GM06990 (cell line): ENCODE measurements at places on chromosomes 16 and 17.

- no peak for DNase-seq
Observed at GRCh38 chr17:61420052-61420451, 20.4 kb downstream of the TBX2 start.

DNA sequence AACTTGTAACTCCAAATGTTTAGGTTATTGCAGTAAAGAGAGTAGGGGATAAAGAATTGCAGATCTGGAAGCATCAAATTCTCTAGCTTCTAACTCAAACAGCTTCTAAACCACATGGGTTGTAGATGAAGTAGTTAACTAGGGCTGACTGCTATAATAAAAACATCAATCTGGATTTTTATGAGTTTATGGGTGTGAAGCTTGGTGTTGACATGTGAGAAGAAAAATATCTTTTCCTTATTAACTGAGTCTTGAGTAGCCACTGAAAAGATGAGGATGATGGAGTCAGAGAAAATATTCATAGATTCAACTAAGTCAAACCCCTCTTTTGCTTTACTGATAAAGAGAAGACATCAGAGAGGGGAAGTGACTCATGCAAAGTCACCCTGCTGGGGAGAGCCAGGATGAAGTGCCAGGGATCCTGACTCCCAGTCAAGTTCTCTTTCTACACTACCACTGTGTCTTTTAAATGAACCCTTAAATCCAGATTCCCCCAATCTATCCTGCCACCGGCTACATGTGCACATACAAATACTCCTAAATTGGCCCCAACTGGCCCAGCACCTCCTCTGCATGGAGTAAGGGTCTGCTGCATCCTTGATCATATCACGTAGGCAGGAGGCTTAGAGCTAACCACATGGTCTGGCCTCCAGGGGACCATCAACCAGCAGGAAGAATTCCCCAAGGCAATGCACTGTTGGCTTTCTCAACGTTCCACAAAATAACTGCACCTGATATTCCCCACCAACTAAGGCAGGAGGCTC lies 264.0 kb upstream of the CCL2 start:
- DNase-seq = no peak

- no peak for DNase-seq
Observed at GRCh38 chr16:10578474-10579316, 1.7 kb downstream of the EMP2 start.

DNA sequence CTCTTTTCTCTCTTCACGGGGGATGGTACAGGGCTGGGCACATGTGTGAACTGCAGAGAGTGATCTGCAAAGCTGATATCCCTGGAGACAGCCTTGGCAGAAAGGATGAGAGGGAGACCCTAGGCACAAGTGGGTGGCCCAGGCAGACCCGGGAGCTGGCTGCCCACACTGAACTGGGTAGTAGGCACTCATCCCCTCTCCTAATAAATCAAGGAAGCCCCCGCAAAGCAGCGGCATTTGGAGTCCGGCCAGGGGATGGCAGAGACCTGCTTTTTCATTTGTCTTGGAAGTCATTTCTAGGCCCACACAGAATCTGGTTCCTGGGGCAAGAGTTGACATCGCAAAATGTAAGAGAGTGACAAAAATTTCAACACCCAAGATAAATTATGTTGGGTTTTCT lies 3.0 kb upstream of the TFAP4 start:
- no peak for DNase-seq

GRCh38 chr16:10240854-10241613 lies 58.8 kb upstream of the GRIN2A start:
- no peak for DNase-seq

DNA sequence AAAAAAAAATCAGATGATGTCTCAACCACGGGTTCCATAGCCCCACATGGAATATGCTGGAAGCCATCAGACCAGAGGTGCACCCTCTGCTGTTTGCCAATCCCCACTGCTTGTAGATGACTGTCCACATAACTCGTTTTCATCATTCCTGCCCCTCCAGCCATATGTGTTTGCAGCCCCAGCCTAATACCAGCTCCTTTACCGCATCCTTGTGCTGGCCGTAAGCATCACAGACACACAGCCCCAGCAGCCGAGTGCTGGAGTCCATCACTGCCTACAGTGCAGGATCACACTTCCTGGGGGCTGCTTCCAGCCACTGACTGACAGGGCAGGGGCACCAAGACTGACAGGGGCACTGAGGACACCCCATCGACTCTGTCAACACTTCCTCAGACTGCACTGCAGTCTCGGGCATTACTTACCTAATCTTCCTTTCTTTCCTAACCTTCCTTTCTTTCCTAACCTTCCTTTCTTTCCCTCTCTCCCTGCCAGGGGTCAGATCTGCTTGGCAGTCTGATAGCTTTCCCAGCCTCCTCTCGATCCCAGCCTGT lies 5.0 kb downstream of the RCVRN start:
- no peak for DNase-seq

GRCh38 chr17:64920026-64920418 lies 744 bp upstream of the LRRC37A3 start:
- no peak for DNase-seq

DNA sequence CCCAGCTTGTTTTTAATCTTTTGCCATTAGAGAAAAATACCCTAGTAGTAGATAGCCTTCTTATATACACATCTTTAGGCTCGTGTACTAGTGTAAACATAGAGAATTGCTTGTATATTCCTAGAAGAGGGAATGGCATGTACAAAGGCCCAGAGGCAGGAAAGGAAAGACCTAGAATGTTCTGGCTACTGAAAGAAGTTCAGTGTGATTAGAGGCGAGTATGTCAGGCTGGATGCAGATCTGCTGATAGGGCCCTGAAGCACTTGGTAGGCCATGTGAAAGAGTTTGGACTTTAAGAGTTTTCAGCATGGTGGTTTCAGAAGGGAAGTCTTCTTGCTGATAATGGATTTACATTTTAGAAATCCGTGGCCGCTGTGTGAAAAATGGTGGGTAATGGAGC lies 17.4 kb downstream of the CTCF start:
- DNase-seq = no peak

DNA sequence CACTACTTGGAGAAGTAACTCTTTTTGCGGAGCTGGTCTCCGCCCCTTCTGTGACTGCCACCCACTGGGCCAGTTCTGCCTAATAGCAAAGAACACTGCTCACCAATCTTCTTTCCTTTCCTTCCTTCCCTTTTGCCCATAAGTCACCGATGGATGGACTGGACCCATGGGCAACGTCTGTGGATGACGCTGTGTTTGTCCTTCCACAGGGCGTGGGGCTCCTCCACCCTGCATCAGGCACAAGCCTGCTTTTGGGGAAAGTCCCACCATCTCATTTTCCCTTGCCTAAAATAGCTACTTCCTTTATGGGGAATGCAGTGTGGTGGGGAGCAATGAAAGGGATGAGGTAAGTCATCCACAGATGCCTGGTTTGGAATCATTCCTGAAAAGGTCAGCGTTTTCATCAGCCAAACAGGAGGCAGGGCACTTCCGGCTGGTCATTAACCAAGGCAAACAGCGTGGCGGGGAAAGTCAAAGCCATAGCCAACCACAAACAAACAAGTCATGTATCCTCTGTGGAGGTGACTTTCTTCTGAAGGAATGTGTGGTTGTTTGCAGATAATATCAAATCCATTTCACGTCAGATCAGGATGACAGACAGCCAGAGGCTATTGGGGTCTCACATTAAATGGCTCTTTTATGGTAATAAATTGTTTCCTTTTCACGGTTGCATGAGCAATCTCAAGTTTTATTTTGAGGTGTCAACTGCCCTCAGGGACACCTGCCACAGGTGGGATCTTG lies 30.7 kb upstream of the MED9 start:
- no peak for DNase-seq

DNA sequence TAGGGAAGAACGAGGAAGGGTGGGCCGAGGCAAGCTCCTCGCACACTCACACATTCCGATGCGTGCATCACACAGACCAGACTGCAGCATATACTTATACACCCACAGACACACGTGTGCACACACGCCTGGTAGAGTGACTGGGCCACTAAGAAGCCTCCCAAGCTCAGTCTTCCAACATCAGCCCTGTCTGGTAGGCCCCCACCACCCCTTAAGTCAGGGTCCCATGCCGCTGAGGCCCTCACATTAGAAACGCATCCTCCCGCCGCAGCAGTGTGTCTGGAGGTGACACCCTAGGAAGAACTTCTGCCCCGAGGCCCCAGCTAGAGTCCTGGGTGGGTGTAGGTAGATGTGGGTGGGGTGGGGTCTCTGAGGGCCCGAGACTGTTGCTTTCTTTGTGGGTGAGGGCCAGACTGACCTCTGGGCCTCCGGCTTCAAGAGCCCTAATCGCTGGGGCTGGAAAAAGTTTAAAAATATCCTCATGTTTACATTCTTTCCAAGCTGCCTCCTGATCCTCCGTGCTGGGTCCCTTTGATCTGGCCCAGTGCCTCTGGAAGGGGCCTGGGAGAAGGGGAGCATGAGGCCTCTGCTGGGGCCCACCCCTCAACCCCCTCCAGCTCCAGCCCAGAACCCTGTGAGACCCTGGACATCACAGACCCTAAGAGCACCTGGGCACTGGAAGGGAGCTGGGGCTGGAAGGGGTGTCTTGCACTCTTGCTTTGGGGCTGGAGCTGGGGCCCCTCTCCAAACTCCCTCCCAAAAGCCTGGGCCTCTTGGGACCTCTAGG lies 13.6 kb downstream of the CDH16 start:
- DNase-seq = no peak
